ENCODE measurements at places on chromosomes 5 and 9. TPM values are rescaled to one million over a fixed set of nuclear protein-coding genes. Genes with fewer than 3 reads are reported as not detected.

PCDHB10 gene
- 1.4 TPM for total RNA-seq

EXOSC3 gene
- total RNA-seq, result 27.3 TPM

LURAP1L gene
- 62.1 TPM for total RNA-seq

ANKRD18A gene
- not detected for total RNA-seq

CDH6 gene
- total RNA-seq, result 62.3 TPM

Data from bronchial smooth muscle cell (primary cell).